ENCODE measurements at places on chromosomes 5 and 9. TPM values are rescaled to one million over a fixed set of nuclear protein-coding genes. Genes with fewer than 3 reads are reported as not detected.

The IFNA21 gene
- total RNA-seq, result not detected

The LCNL1 gene
- total RNA-seq, result 8.6 TPM

The BAG1 gene
- 132 TPM for total RNA-seq

The FGF10 gene
- 4.4 TPM for total RNA-seq

The ZER1 gene
- total RNA-seq, result 51.5 TPM

The ZFP2 gene
- 0.70 TPM for total RNA-seq

The B4GALT1 gene
- total RNA-seq, result 43.6 TPM

The CHSY3 gene
- total RNA-seq, result 0.57 TPM

The ELOVL7 gene
- total RNA-seq, result 0.46 TPM

The SNCAIP gene
- total RNA-seq, result 1.7 TPM

The ST6GALNAC4 gene
- total RNA-seq, result 21.9 TPM

The IL5 gene
- not detected for total RNA-seq

The FER gene
- total RNA-seq, result 11.8 TPM

The PLPP1 gene
- total RNA-seq, result 74.1 TPM

The SUSD3 gene
- total RNA-seq, result 1.7 TPM
